Mesenteric fat pad (tissue), 1 donor: ENCODE measurements at places on chromosomes 12 and 14.

DNA sequence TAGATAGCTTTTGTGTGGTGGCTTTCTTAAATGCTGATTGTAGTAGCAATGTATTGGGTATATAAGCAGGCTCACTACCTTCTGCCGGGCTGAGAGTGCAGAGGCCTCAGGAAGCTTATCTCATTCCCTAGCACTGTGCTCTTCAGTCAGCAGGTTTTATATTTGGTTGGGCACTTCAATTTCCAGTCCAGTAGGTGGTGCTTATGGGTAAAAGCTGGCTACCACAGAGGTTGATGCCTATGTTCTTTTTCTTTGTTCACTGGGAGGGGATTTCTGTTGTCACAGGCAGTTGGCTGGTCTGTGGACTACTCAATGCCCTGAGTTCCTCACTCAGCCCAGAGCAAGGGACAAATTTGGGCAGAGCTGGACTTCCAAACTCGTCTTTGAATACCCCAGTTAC is 43.0 kb upstream of the GLIPR1 start:
- DNase-seq, result no peak

- no peak for DNase-seq
Observed at GRCh38 chr12:24948420-24948756, 513 bp downstream of the BCAT1 start.

- DNase-seq, result no peak
Observed at GRCh38 chr14:81453166-81453766, 53.1 kb upstream of the STON2 start.

DNA sequence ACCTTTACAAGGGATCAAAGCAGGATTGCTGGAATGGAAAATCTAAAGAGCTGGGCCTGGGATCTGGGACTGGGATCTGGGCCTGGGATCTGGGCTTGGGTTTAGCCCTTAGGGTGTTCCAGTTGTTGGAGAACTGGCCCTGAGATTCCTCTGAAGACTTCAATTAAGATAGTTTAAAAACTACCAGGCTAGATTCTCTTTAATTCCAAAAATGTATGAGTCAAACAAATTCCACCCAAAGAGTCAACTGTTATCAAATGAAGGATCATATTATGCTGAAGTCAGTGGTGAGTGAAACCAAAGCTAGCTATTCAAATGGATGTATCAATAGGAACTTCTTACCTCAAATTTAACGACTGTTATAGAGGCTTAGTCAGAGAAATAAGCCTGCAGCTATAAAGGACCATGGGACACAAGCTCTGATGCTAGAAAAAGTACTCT is 40.5 kb downstream of the LIMA1 start:
- DNase-seq, result no peak
